ENCODE measurements at places on chromosomes 7 and 10.
A peak's percentile ranks its signal among the peaks of the same experiment; 100 is the strongest.

DNA sequence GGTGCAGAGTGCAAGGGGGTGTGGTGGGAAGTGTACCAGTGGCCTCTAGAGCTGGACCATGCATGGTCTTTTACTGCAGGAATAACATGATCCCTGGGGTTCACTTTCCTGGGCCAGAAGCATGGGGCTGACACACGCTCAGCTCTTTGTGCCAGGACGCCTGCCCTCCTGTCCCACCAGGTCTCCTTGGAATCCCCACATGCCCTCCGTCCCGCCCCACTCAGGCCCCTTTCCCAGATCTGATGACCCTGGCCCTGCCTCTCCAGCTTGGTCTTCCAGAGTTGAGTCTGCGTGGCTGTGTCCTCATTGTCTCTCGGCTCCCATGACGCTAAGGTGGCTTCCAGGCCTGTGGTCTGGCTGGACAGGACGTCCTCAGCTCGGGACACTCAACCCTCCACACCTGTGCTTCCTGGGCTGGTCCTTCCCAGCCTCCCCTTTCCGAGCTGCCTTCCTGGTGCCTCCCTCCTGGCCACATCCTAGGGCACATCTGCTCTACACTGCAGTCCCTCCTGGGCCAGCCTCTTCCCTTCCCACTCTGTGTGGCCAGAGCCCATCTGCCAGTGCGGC is 249.5 kb upstream of the SHH start:
- no peak for DNase-seq

- DNase-seq, result no peak
Observed at GRCh38 chr7:55077561-55078410, 59.0 kb downstream of the EGFR start.

GRCh38 chr7:1662101-1662500 is 8.0 kb upstream of the ELFN1 start:
- no peak for DNase-seq

GRCh38 chr7:19982841-19983835 is 209.7 kb upstream of the TMEM196 start:
- DNase-seq, result no peak

DNA sequence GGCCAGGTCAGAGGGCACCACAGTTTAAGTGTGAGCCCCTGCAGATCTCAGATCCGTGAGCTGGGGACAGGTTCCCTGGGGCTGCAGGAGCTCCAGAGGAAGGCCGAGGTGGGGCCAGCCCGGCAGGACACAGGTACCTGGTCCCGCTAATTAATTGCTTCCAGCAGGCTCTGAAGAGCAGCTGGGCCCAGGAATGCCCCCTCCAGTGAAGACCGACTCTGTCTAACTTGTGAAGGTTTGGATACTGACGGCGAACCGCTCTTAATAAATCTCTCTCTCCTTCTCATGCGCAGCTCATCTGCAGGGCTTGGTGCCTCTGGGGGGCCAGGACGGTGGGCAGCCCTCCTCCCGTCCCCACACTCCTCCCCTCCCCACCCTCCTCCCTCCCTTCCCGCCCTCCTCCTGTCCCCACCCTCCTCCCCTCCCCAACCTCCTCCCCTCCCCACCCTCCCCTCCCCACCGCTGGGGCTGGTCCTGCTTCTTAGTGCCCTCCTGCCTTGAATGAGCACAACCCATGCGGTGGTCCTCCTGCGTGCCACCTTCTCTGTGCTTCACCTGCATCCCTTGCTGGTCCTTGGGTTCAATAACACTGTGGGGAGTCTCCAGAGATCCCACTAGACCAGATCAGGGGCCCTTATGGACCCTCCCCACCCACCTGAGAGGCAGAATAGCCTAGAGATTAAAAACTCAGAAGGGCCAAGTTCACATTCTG is 38.3 kb downstream of the PDGFA start:
- DNase-seq, result no peak

DNA sequence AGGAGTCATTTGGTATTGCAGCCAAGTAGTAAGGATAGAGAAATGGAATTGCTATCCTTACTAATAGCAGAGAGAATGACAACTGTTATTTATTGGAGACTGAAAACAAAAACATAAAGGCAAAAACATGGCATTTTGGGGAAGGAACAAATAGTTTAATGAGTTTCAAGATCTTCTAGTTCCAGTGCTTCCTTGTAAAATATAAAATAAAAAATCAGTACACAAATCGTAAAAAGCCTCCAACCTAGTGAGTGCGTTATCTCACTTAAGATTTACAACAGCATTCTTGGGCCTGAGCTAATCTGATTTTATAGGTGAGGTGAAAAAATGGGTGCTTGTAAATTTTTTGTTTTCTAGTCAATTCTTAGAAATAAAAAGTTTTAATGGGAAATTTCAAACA is 3.3 kb downstream of the RBM33 start:
- DNase-seq, result no peak

DNA sequence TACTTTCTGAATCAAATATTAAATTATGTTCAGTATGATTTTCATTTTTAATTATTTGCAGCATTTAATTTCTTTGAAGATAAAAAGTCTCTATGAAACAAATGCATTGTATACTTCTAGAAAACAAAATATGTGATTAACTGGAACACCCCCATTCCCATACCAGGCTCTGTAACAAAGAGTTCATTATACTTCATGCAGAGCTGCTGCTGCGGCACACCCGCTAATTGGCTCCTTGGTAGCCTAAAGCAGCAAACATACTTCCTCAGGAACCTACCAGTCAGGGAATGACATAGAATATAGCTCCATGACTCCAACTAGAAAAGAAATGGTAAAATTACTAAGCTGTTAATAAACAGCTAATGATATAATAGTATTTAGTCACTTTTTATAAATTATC is 19.3 kb downstream of the RAB11FIP2 start:
- DNase-seq, result no peak

DNA sequence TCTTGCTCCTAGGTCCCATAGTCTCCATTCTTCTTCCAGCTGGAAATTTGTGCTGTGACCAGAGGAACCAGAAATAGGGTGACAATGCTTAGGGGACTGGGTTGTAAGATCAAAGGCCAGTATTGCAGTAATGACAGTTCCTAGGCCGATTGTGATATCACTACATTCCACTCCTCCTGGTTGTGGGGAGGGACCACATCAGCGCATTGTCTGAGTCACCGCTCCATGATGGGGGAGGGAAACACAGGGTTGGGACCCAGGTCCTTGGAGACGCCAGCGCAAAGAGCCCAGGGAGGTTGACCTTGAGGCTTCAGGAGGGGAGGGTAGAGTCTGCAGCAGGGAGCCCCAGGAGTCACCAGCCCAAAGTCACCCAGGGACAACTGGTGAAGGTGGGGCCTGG is 20.8 kb upstream of the GGCT start:
- DNase-seq, result no peak

DNA sequence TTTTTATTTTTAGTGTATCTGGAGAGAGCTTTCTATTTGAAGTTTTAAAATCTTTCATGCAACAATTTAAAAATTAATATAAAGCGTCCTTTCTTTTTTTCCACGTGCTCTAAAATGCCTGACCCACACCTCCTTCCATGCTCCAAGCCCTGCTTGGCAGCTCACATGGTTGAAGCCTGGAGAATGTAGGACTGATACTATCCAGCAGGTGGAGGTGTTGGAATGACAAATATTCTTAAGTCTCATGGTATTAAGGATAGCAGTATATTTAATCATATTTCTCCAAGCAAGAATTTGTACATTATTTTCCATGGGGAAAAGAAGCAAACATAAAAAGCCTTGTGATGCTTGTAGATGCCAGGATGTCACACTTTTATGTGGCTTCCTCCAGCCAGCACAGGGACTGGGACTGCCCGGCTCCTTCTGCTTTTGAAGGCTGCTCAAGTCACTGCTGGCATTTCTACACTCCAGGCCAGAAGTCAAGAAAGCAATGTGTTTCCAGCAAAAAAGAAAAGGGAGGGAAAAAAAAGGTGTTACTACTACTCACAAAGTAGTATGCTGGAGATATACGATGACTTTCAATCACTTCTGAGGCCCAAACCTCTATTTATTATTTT is 49.7 kb downstream of the BZW2 start:
- DNase-seq, result peak; percentile 78

GRCh38 chr10:114517368-114518250 is 113.3 kb upstream of the AFAP1L2 start:
- DNase-seq, result no peak

- DNase-seq, result no peak
Observed at GRCh38 chr10:37704566-37704965, 152.8 kb downstream of the ZNF248 start.

DNA sequence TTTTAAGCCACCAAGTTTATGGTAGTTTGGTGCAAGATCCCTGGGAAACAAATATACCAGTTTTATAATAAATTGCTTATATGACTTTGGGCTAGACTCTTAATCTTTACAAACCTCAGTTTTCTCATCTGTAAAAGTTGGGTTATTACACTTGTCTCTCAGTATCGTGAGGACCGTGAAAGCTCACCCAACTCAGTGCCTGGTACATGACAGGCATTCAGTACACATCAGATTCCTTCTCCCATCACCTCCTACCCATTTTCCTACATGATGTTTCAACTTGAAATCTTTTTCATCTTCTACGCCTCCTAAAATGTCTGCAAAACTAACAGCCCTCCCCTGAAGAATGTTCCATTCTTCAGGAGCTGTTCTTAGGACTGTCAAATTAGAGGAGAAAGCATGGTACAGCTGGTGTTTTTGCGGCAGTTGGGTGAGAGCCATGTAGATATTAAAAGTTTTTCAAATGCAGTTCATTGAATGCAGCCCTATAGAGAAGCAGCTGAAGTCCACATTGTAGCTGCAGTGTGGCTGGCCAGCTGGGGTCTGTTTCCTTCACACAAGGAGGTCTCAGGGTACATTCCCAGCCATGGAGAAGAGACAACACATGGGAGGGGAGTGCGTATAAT is 812.8 kb downstream of the LRMDA start:
- DNase-seq, result no peak

- no peak for DNase-seq
Observed at GRCh38 chr10:114363745-114364454, 40.4 kb downstream of the AFAP1L2 start.

GRCh38 chr10:58063861-58064480 is 203.7 kb downstream of the IPMK start:
- no peak for DNase-seq

- DNase-seq, result no peak
Observed at GRCh38 chr7:47074702-47075153, 507.2 kb downstream of the TNS3 start.

GRCh38 chr7:37357637-37357996 is 91.0 kb downstream of the ELMO1 start:
- DNase-seq, result peak; percentile 18

GRCh38 chr10:103193107-103193819 is at the start of gene NT5C2:
TSS of gene NT5C2 (minus strand) at chr10:103193272. CDS start at chr10:103174958, 18,314 bp downstream.
- DNase-seq, result peak; percentile 79

DNA sequence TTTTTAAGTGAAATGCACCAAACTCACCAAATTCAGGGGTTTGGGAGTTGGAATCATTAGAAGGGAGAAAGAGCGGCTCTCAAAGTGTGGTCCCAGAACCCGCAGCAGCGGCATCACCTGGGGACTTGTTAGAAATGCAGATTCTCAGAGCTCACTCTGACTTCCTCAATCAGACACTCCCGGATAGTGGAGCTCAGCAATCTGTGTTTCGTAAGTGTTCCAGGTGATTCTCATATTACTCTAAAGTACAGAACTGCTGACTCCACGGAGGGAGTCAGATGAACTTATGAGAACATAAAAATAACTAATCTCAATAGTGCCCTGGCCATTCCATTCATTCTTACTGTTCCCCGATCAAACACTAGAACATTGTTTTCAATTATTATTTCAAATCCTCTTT is 358.7 kb upstream of the MYO3A start:
- DNase-seq, result no peak

DNA sequence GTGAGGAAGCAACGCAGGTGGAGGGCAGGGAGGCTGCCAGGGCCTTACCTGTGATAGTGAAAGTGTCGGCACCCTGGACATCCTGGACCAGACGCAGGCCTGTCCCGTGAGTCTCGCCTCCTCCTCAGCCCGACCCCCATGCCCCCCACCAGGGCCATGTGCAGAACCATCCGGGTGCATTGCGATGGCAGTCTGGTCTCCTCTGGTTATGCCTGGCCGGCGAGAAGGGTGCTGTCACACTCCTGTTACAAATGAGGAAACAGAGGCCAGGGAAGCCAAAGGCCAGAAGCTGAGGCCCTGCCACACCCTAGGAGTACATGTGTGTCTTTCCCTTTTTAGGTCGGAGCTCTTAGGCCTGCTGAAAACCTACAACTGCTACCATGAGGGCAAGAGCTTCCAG is 7.2 kb downstream of the DEPP1 start:
- no peak for DNase-seq

DNA sequence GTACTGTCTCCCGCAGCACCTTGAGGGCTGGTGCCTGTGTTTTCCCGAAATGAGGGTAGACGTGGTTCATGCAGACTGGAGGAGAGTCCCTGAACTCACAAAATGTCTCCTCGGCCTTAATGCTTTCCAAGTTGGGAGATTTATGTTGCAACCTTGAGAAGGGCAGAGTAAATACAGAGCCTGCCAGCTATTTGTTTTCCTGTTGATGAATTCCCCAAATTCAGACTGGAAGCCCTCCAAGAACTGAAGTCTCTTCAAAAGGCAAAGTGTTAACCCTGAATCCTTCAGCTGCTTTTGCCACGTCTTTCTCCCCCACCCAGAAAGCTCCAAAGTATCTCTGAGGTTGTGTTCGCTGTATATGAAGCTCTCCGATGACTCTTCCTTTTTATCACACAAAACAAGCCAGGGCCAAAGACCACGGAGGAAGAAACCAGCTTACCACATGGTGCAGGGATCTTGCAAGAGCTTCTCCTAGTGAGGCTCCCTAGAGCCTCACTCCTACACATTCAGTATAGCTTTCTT is 254.7 kb upstream of the NFE2L3 start:
- DNase-seq, result no peak

GRCh38 chr7:47715631-47716068 is 133.7 kb upstream of the TNS3 start:
- DNase-seq, result no peak

GRCh38 chr7:1127001-1127400 is 33.0 kb downstream of the ZFAND2A start:
- DNase-seq, result no peak

GRCh38 chr10:26436848-26437247 is 1.3 kb upstream of the APBB1IP start:
- no peak for DNase-seq

DNA sequence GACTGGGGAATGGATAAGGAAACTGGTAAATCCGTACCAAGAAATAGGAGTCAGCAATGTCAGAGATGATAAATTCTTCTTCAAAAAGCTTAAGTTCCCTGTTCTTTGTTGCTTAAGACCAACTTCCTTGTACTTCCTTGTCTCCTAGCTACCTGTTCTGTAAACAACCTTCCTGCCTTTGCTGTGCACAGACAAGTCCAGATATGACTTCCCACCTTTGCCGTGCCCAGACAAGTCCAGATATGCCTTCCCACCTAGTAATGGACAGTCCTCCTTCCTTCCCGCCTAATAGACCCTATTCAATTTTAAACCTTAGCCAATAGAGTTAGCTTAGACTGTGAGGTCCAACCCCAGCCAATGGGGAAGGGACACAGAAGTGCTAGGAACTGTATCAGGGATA is 2.5 kb upstream of the ZNF33A start:
- DNase-seq, result no peak

GRCh38 chr7:83441-83840 is 108.9 kb upstream of the FAM20C start:
- no peak for DNase-seq

DNA sequence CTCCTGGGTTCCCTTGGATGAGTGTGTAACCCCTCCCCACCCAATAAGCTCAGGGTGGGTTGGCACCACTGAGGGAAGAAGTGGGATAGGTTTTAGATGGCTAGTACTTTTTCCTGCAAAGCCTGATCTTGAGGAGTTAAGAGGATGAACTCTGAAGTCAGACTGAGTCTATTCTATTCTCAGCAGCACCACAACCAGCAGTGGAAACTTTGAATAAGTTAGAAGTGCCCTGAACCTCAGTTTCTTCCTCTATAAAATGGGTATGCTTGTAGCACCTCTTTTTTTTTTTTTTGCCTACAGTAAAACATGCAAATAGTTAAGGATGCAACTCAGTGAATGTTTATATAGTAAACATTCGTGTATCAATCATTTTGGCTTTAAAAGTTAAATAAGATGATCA is 7.1 kb downstream of the NKX2-3 start:
- no peak for DNase-seq
